Activated CD4-positive, alpha-beta T cell treated with anti-CD3 and anti-CD28 coated beads, Interleukin-2, amount 50 U/mL, for 48 hours (primary cell): ENCODE measurements at places on chromosomes 1 and 21.

GRCh38 chr1:167564612-167565270, 11.2 kb upstream of the CREG1 start:
- DNase-seq, result no peak

DNA sequence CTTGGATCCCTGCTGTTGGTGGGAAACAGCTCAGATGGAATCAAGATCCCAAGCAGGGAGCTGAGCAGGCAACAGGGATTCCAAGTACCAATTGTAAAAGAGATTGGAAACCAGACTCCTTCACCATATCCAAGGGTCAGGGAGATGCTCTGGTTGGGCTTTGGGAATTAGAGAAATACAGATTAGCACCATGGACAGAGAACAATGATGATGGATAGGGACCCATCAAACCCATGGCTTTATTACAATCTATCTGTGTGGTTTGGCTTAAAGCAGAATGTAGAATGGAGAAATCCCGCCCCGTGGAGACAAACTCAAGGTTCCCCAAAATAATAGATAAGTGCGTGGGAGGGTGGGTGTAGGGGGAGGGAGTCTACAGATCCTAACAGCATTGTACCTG, 120.7 kb upstream of the CSF3R start:
- no peak for DNase-seq

DNA sequence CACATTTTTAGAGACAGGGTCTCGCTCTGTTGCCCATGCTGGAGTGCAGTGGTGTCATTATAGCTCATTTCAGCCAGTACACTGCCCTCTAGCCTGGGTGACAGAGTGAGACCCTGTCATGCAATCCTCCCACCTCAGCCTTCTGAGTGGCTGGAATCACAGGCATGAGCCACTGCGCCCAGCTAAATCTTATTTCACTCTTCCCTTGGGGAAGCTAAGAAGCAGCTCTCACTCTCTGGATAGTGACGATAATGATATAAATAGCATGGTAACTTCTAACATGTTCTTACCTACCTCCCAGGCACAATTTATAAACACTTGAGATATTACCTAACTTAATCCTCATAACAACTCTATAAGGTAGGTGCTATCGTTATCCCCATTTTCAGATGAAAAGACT, 24.9 kb downstream of the IQGAP3 start:
- no peak for DNase-seq

GRCh38 chr1:198116069-198116468, 40.7 kb upstream of the NEK7 start:
- DNase-seq, result no peak

DNA sequence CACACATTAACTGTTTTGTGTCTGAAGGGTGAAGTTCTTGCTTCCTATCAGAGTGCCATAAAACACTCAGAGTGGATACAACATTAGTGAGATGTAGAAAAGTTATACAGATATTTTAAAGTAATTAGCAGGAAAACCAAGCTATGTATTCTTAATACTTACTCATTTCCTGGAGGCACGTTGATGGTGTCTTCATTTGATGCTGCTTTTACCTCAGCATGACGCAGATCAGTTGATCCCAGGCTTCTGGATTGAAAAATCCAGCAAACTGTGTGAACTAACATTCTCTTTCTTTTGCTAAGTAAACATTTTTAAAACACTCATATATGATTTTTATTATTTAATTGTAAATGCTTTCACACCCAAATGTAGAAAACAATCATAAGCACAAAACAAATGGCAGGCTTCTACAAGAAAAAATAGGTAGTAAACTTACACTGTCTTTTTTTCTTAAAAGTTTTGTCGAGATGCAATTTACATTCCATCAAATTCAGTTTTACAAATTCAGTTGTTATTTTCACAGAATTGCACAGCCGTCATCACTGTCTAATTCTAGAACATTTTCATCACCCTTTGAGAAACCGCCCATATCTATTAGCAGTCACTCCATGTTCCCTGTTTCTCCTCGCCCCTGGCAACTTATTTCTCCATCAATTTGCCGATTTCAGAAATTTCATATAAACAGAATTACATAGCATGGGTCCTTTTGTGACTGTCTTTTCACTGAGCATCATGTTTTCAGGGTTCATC, 198.9 kb downstream of the LRRC7 start:
- no peak for DNase-seq

GRCh38 chr1:58446368-58446767, 100.2 kb downstream of the OMA1 start:
- no peak for DNase-seq

- DNase-seq, result no peak
Observed at GRCh38 chr1:167654975-167655575, 25.0 kb downstream of the RCSD1 start.

GRCh38 chr1:197837911-197838310, 62.6 kb upstream of the DENND1B start:
- DNase-seq, result no peak

- DNase-seq, result no peak
Observed at GRCh38 chr21:36727866-36728265, 29.0 kb downstream of the SIM2 start.

DNA sequence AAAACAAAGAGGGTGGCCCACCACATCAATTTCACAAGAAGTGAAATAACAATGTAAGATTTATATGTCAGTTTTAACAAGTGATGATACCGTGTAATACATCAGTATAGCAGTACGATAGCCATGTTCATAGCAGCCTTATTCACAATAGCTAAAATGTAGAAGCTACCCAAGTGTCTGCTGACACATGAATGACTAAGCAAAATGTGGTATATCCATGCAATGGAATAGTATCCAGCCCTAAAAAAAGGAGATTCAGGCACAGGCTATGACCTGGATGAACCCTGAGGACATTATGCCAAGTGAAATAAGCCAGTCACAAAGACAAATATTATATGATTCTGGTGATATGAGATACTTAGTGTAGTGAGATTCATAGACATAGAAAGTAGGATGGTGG, 18.0 kb downstream of the KIF26B start:
- DNase-seq, result no peak

DNA sequence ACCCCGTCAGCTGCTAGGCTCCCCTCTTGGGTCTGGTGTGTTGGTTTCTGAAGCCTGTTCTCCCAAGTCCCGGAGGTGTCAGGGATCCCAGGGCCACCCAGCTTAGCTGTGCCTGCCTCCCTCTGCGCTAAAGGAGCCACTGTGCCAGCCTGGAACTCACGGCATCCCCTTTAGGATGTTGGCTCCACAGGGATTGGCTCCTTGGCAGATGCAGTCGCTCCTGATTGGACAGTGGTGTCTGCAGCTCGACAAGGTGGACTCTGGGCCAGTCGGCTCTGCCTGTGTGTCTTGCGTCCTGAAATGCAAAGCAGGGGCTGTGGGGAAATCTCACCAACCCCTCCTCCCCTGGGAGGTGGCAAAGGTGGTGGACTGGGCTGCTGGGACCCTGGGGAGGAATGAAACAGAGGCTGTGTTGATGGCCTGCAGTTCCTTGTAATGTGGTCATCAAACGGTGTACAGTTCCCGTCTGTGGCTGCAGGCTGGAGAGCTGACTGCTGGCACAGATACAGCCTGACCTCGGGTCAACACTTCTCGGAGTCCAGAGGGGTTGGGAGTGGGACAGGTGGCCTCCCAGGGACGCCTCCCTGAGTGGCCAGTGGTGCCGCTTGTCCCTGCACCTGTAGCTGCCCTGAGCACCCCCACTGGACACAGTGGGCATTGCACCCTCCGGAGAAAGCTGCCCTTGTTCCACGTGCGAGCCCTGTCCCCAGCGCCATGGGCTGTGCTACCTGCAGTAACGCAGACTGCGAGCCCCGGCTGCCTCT, 11.5 kb upstream of the KCNAB2 start:
- DNase-seq, result peak; percentile 29

- no peak for DNase-seq
Observed at GRCh38 chr1:164473544-164473943, 85.4 kb upstream of the PBX1 start.

GRCh38 chr1:21534674-21535378, 25.6 kb downstream of the ALPL start:
- peak; percentile 14 for DNase-seq

GRCh38 chr1:229155472-229155871, 115.4 kb upstream of the RAB4A start:
- peak; percentile 8 for DNase-seq

DNA sequence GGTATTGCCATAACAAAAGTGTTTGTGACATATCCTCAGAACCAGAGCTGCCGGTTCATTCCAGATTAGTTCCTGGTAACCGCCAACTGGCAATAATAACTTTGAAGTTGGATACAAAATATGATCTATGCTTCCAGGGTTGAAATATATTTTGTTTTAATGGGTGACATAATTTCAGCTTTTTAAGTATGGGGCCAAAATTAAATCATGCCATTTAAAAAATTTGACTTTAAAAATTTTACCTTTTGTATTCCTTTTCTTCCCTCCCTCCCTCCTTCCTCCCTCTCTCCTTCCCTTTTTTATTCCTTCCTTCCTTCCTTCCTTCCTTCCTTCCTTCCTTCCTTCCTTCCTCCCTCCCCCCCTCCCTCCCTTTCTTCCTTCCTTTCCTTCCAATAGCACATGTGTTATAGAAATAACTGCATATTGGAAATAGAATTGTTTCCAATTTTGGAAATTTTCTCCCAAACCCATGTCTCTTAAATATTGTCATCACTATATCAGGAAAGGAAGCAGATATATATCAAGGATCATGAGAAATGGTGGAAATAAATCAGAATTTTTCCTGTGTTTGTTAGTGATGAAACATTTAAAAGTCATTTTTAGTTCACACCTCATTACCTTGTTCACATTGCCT, 12.0 kb upstream of the KIFAP3 start:
- DNase-seq, result no peak

DNA sequence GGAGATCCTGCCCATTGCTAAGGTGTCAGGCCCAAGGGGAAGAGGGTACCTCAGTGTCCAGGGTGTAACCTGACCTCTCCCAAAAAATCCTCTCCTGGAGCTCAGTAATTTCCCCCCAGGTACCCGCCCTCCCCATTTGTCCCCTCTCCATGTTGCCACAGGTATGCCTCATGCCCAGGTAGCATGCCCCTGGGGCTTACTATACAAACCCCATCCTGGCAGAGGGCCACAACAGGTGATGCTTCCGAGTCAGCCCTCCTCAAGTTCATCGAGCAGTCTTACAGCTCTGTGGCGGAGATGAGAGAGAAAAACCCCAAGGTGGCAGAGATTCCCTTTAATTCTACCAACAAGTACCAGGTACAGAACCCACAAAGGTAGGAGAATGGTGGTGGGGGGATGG, 15.7 kb downstream of the ATP1A4 start:
- no peak for DNase-seq

DNA sequence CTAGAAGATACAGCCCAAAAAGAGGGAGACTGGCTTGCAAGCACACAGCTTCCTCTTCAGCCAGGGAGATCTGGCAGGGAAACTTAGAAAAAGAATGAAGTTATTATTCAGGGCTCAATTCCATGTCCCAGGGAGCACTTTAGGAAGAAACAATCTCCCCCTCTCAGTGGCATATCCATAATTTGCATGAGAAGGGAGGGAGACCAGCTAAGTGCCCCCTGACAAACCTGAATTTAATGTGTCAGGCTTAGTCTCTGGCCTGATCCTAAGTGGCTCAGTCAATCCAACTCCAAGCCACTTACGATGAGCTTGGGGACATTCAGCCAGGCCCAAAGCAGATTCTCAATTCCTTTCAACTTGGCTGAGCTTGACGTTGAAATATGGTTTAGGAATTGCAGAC, 17.7 kb upstream of the KCND3 start:
- no peak for DNase-seq

DNA sequence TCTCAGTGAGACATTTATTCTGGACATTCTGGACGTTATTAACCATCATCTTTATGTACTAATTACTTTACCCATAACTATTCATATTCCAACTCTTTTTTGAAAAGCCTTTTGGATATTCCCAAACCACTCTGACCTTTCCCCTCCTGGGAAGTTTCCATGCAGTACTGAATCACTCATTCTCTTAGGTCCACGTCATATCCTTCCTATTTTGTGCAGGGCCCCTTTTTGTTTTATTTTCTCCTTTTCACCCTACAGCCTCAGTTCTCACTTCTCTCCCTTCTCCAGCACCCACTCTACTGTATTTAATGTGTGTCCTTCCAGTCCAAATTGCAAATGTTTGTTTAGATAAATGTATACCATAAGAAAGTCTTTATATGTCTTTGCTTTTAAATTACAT, 16.4 kb upstream of the ATP1A1 start:
- no peak for DNase-seq

- no peak for DNase-seq
Observed at GRCh38 chr1:229273507-229274232, 2.8 kb downstream of the RAB4A start.

DNA sequence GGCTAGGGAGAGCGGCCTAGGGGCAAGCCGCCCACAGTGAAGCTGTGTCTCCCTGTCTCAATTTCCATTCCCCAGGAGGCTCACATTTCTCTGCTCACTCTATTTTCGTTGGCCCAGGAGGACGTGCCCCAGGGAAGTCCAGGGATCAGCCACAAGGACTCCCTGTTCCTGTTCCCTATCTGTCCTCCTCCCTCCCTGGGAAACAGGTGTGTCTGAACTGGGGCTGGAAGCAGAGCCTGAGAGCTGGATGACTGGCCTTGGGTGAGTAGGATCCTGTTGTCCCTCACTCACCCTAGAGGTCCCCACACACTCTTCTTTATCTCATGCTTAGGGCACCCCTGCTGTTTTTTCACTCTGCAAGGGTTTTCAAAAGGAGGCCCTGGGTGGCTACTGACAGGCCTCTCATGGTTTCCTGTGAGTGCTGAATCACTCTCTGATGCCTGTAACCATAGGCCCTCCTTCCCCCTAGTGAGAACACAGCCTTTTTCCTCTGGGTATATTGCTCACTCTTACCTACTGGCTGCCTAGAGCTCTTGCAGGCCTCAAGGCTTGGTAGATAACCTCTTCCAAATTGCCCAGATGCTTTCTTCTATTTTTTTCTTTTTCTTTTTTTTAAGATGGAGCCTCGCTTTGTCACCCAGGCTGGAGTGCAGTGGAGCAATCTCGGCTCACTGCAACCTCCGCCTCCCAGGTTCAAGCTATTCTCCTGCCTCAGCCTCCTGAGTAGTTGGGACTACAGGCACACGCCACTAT, 3.3 kb upstream of the UTP11 start:
- DNase-seq, result peak; percentile 69

DNA sequence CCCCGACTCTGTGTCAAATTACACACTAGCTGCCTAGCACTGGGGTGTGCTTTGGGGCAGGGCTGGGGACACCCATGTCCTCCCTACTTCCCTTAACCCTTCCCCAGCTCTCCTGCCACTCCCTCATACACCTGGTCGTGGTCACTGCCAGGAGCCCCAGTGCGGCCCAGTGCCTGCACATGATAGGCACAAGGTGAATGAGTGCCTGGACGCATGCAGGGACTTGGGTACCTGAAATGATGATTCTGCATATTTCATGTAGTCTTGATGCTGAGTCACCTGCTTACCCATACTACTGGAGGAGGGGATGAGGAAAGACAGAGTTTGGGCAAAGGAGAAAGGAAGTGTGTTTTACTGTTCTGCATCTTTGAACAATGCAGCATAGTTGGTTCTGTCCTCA, 1.5 kb upstream of the VANGL2 start:
- no peak for DNase-seq

- DNase-seq, result no peak
Observed at GRCh38 chr1:6982443-6982842, 197.2 kb downstream of the CAMTA1 start.

DNA sequence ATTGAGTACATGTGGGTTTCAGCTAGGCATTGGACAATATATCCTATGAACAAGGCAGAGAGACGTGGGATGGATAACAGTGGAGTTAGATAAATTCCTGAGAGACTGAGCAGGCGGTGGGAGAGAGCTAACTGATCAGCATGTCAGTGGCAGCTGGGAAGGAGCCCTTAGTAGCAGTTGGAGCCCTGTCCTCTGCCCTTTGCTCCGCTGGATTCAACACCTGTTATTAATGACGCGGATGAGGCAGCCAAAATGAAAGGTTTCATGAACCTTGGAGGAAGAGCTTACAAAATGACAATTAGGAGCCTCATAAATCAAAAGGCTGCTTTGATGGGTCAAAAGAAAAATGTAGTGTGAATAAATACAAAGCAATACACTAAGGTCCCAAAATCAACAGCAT, 16.1 kb downstream of the UBIAD1 start:
- no peak for DNase-seq
